ENCODE measurements at places on chromosomes 11 and 22. TPM values are rescaled to one million over a fixed set of nuclear protein-coding genes. Genes with fewer than 3 reads are reported as not detected.

DNA sequence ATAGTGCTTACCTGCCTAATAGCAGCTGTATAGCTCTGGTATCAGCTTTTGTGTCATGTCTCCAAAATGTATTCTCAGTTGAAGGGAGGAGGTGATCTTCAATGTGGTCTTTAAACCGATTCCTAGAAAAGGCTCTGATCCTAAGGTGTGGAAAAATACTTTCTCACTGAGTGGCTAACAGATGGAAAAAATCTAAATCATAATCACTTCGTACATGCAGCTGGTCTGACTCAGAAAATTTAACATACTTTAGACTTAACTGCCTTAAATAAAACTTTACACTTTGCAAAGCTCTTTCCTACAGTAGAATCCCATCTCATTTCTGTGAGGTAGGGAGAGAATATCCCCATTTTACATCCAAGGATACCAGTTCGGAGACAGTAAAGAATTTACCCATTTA is 38.0 kb downstream of the C2CD3 start:
- no peak for DNase-seq

DNA sequence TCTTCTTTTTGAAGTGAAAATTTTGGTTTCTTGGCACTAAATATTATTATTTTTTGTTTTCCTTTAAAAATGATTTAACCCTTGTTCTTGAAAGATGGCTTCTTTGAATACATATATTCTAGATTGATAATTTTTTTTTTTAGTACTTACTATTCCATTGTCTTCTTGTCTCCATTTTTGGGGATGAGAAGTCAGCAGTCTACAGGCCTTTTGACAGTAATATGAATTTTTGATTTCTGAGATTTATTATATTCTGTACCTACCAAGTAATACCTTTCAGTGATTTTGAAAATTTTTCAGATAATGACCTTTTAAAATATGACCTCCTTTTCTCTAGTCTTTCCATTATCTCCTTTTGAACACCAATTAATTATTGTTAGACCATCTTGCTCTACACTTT is 294.1 kb upstream of the LARGE1 start:
- DNase-seq, result no peak

DNA sequence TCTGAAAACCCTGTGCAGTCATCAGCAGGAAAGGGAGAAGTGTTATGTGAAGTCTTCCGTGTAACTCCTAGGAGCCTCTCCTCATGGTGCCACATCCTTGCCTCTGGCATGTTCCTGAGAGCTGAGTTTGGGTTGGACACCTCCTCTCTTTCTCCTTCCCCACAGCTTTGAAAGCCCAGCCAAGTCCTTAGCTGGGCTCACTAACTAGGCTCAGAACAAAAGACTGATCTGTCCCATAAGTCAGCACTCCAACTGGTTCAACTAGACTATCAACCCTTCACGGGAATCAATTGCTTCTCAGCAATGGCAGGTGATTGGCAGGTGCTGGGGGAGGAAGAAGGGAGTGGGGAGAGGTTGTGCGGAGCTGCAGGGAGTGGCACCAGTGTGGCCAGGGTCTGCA is 509.9 kb upstream of the B3GAT1 start:
- DNase-seq, result no peak

GRCh38 chr11:14384338-14384737 is 25.4 kb upstream of the RRAS2 start:
- DNase-seq, result no peak

- DNase-seq, result no peak
Measured at GRCh38 chr11:48050304-48050703, 69.9 kb downstream of the PTPRJ start.

- no peak for DNase-seq
Measured at GRCh38 chr11:117884994-117885393, 8.5 kb upstream of the FXYD6 start.

DNA sequence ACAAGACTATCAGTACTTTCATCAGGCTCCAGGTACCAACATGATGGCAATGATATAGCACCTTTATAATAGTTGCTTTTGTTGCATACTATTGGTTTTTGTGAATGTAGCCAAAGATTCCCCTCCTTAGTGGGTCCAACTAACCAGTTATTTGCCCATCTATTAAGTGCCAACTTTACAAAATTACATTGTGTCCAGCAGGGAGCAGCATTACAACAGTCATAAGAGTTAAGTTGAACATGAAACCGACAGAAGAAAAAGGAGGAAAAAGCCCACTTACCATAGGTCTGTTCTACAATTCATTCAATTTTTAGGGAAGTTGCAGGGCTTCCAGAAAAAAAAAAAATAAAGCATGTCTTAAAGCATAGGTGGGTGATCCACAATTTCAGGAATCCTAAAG is 21.6 kb downstream of the IMMP1L start:
- DNase-seq, result peak; percentile 61

The INCENP gene
- 3.9 TPM for polyA plus RNA-seq

Data from CD4-positive, CD25-positive, alpha-beta regulatory T cell (primary cell).